ENCODE measurements at places on chromosomes 7 and 10.
A peak's percentile ranks its signal among the peaks of the same experiment; 100 is the strongest.

GRCh38 chr10:80133206-80133605 is 676 bp downstream of the PLAC9 start:
- DNase-seq, result no peak

DNA sequence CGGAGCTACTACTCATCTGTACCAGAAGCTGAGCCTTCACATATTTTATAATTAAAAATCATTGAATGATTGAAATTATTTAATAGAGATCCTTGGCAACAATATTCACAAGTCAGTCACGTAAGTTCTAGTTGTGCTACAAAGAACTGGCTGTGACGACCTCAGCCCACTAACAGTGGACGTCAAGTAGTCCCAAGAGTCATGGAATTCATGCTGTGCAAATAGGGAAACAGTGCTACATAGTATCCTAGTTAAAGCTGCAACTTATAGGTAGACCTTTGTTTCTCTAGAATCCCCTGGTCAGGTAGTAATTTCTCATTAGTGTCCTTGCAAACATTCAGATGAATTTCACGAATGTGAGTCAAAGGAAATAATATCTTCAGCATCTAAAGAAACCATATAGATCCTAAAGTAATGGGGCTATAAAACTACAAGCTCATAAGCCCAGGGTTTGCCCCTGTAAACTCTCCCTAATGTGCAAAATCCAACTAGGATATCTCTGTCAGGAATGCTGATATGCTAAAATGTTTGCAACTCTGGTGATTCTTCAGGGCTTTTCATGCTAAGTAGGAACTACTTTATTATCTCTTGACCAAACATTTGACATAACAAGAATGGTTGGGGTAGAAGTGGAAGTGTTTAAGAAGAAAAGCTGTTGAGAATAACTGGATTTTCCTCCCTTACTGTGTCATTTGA is 31.2 kb downstream of the CFAP69 start:
- DNase-seq, result no peak

GRCh38 chr10:12566161-12567115 is 217.1 kb downstream of the CAMK1D start:
- DNase-seq, result no peak

DNA sequence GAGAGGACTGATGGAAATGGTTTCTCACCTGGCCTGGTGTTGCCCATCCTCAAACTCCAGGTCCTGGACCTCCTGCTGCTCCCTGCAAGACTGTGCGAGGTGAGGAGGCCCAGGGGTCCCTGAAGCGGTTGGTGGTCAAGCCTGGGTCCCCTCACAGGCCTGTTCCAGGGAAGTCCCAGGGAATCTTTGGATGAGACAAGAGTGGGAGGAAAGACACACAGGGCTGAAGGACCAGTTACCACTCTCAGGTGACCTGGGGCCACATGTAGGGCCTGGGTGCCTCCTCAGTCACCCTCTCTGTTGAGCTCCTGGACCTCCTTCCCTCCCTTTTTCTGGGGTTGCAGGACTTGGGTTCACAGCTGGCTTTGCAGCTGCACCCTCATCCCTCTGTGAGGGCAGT is 42.6 kb upstream of the CXCL12 start:
- DNase-seq, result no peak

DNA sequence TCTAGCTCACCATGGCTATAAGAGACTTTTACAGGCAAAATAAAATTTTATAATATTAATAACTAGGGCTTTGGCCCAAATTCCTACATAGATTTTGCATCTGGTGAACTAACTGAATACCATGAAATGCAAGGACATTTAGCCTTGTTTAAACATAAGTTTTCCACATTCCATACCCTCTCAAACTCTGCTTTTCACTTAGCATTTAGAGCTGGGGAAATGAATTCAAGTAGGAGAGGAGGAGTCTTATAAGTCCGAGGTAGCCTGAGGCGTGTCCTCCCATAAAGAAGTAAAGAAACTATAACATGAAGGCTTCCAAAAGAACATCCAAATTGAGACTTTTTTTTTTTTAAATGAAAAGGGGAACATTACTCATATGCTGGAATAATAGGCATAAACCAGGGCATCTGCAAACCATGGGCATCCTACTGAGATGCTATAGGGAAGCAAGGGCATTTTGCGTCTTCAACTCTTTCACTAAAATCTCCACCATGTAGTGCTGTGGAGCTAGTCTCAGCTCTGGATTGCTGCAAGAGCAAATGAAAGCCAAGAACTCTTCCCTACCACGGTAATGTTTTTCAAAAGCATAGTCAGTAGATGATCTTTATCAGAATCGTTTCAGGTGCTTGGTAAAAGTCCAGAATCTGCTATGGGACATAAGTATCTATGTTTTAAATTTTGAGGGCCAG is 79.1 kb downstream of the PALS2 start:
- DNase-seq, result peak; percentile 26

GRCh38 chr10:5314840-5315239 is 49.9 kb upstream of the UCN3 start:
- no peak for DNase-seq

DNA sequence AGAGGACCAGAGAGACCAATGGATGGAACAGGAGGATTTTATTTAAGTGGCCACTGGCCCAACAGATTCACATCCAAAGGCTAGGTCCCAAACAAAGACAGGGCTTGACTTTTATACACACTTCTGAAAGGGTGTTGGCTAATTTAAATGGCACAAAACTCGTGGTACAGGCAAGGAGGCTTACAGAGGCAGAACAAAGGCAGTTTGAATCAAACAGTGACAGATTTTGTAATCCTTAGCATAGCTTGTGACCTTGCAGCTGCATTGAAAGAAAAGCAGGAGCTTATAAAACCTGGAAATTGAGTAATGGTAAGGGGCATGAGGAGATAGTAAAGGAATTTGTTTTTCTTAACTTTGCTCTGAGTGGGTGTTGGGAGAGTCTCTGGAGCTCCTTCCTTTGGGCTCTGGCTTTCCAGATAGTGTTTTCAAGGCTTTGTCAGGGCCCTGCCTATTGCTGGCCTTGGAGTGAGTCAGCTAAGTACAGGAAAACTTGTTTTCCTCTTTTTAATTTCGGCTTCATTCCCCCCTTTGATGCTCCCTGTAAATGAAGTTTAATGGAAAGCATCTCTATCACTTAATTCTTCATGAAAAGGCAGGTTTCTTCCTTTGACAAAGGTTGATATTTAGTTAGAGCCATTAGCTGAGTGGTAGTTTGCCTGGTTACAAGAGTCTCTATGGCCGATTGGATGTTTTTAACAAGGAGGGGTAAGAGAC is 96.9 kb downstream of the TRIM24 start:
- DNase-seq, result no peak

GRCh38 chr7:79923953-79924352 is 210.7 kb upstream of the GNAI1 start:
- no peak for DNase-seq

DNA sequence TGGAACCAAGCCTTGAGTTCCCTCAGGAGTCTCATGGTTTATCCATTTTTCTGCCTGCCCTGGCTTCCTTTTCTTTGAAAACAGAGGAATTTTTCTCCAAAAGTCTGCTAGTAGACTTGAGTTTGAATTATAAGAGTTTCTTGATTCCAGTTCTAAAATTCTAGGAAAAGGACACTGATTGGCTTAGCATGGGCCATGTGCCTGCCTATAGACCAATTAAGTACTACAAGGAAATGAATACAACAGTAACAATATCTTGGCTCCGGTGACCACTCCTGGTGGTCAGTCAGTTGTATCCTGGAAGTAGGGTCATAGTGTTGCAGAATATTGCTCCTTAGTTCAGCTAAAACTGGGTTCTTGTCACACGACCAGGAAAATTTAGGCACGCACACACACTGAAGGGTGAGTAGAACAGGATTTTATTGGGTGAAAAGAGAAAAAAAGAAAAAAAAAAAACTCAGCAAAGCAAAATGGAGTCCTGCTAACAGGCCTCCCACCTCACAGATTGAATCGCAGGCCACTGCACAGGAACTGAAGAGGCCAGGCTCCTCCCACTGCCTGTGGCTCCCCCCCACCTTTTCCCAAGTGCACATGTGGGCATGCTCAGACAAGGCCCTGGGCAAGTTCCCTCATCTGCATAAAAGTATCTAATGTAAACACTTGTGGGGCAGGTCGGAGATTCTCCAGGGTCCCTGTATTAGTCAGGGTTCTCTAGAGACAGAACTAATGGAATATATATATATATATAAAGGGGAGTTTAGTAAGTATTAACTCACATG is 155.1 kb downstream of the LYZL1 start:
- DNase-seq, result no peak

- no peak for DNase-seq
Observed at GRCh38 chr10:101182936-101183335, 46.3 kb downstream of the LBX1 start.

GRCh38 chr10:84654671-84655070 is 326.3 kb downstream of the CCSER2 start:
- DNase-seq, result no peak

DNA sequence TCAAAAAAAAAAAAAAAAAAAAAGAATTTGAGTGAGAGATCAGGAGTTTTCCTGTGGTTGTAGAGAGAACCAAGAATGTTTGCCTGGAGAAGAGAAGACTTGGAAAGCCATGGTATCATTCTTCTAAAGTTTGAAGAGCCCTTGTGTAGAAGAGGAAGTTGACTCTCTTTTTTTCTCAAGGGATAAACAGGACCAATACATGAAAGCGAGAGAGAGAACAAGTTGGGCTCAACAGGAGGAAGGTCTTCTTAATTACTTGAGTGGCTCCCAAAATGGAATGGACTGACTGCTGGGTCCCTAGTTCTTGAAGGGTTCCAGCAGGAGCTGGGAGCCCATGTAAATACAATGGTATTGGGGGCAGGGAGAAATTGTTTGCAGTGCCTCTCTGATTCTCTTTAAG is 173.3 kb upstream of the ADO start:
- no peak for DNase-seq

GRCh38 chr7:100477871-100478267 is 1.1 kb downstream of the TSC22D4 start:
- DNase-seq, result no peak

DNA sequence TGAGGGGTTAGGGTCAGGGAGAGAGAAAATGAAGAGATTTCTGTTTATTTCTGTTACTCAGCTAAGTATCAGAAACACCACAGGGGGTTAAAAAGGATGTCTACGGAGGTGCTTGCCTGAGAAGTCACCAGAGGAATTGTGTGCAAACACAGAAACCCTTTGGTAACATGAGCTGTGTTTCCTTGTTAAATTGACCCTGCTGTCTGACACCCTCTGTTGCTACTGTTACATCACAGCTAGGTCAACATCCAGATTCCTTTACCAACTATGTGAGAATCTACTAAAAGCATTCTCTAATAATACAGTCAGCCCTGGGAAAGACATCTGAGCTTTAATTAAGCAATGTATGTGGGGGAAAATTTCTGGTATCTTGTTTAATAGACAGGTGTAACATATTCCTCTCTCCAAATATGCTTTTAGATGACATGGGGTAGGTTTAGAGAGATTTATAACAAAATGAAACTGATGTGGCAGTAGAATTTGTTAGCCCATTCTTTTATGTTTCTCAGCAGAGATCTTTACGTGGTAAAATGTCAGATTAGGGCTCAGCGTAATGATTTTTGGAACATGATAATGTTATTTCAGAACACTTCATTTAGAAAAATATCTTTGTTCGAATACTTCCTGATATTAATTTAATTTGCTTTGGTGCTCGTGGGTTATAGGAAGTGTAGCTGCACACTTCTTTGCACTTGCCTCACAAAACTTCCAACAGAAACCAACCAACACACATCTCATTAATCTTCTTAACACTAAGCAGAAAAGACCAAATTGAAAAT is 168.0 kb upstream of the AHR start:
- no peak for DNase-seq

DNA sequence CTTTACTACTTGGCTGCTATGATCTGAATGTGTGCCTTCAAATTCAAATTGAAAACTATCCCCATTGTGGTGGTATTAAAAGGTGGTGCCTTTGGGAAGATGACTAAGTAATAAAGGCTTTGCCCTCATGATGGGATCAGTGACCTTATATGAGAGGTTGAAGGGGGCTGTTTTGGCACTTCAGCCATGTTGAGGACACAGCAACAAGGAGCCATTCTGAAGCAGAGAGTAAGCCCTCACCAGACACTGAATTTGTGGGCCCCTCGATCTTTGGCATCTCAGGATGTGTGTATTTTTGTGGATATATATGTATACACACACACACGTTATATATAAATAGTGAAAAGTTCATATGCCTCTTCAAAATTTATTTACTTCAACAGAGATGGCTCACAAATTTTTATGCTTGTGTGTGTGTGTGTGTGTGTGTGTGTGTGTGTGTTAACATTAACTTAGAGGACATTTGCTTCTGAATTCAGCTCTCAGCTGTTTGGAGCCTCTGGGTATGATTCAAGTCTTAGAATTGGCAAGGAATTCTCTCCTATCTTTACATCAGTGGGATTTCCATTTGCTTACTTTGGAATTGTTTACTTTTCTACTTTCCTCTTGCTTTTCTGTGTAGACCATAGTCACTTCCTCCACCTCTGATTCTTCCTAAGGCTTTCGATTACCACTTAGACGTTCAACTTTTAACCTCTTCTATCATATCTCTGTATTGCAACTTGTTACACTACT is 66.6 kb downstream of the MAGI2 start:
- DNase-seq, result no peak

DNA sequence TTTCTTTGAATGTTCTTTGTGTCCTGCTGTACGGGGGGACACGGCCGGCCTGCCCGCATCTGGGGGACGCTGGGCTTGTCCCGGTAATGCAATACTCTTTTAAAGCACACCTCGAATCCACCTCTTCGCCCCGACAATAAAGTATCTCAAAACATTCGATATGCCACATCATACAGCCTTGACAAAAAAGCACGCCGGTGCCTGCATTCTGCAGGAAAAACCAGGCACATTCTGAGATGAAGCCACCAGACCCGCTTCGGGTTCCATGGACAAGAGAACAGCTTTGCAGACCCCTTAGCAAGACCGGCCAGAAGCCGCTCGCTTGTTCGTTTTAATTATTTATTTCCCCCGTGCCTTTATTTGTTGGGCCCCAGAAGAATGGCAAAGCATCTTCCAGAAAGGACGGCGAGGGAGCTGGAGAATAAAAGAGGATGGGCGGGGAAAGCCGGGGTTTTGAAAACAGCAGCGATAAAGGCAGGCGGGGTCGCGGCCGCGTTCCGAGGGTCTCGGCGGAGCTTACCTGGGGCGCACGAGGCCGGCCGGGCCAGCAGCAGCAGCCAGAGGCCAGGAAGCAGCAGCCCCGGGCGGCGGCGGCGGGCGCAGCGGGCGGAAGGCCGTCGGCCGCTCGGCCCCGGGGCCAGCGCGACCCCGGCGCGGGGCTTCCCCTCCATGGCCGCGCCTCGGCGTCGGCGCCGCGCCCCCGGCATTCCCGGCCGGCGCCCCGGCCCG is 462 bp downstream of the KIAA1549 start:
- DNase-seq, result no peak

GRCh38 chr7:30795161-30795948 is 24.1 kb downstream of the MINDY4 start:
- DNase-seq, result no peak
